Skin of body (tissue), 3 donors: ENCODE measurements at places on chromosomes 1 and 21. TPM values are rescaled to one million over a fixed set of nuclear protein-coding genes. Genes with fewer than 3 reads are reported as not detected.

TAS1R1 gene
- 0.59 TPM for total RNA-seq

TNN gene
- total RNA-seq: 2.9 TPM

MAN1C1 gene
- 7.9 TPM for total RNA-seq

AGMAT gene
- 0.99 TPM for total RNA-seq

PROK1 gene
- total RNA-seq: not detected

KIAA1614 gene
- total RNA-seq: 4.5 TPM

OLIG1 gene
- total RNA-seq: 0.20 TPM

GRCh38 chr1:64472040-64472376, 2.1 kb downstream of the CACHD1 start:
- DNase-seq: no peak

DNA sequence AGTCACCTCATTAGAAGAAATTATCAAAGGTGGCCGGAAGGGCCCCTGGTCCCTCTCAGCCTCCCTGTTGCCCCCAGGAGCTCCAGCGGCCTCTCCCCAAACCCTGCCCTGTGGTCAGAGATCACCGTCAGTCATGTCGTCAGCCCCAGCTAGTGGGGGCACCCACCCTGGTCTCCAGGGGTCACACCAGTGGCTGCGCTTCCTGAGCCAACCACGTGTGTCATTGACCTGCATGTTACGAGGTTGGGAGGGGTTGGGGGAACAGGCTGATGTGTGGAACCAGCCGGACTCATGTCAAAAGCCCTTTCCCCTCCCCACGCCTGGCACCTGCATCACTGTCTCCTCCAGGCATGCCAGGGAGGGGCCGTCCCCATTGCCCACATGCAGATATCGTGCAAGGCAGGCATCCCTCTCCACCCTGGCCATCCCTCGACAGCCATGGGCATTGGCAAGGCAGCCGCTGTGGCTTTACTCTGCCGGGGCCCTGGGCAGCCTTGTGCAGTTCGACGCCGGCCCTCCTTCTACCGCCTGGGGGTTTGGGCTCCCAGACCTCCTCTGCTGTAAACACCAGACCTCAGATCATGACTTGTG, 128.7 kb downstream of the CRYAA start:
- DNase-seq: no peak

DNA sequence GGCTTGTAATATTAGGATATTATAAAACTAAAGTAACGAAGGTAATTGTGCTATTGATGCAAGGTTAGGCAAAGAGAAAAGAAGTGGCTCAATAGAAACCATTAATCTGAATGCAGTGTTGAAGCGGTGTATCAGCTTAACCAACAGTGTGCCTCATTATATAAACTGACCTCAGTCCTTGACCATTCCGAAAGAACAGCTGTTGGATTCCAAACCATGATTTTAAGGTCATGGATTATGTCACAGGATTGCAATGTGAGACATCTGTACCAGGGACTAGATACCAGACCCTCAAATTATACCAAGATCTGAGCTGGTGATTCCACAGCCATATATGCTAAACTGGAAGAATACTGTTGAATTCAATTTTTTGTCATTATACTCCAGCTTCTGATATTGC, 134.2 kb upstream of the HP1BP3 start:
- peak; percentile 11 for DNase-seq

DNA sequence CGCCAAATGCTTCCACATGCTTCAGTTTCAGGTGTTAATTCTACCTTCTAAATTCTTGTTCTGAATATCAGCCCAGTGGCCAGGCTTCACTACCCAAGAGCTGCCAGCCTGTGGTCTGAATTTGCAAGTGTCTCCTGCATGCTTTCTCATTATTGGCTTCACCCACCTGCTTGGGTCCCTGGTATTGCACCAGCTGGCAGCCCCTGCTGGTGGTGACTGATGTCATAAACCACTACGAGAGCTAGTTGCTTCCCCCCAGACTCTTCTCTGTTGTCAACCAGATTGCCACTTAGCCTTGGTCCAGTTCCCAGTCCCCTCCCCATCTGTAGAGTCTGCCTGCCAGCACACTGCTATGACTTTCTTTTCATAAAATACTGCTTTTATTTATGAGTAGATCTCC, 197.7 kb upstream of the DUSP10 start:
- DNase-seq: no peak

DNA sequence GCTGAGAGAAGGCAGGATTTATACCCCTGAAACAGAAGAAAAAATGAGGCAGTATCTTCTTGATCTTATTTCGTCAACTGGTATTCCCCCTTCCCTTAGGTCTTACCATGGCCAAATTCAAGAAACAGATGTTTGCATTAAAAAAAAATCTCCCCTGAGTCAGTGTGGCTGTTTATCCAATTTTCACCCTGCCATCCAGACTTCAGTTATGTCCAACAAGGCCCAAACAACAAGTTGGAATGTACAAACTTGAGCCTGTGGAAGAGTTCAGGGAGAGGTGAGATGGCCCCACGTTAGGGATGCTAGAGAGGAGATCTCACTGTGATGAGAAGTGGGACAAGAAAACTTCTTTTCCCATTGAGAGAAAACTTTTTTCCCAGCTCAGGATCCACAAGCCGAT, 147.2 kb upstream of the PROX1 start:
- no peak for DNase-seq

GRCh38 chr1:2233468-2233867, 5.3 kb downstream of the SKI start:
- DNase-seq: no peak

- DNase-seq: no peak
Measured at GRCh38 chr1:241020851-241021697, 335.9 kb downstream of the RGS7 start.

DNA sequence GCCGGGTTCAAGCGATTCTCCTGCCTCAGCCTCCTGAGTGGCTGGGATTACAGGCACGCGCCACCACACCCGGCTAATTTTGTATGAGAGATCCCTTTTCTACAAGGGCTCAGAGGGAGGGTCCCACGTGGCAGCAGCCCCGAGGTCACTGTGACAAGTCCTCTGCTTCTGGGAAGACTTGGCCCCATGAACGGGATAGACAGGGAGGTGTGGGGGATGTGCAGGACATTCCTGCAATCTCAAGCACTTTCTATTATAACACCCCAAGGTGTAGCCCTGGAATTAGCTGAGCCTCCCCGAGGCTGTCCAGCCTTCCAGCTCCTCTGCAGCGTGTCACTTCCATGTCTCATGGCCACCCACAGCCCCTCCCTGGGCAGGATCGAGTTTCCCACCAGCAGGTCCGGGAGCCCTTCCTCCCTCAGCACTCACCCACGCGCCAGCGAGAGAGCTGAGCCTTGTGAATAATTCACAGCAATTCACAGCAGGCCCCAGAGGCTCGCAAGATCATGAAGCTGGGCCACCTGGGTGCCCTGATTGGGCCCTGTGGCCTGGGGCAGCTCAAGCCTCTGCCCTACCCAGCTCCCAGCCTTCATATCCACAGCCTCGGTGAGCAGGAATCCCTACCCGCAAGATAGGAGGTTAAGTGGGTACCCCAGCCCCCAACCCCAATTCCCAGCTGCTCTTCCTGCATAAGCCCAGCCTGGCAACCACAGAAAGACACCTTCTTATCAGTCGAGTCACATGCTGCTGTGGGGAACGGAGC, 22.8 kb upstream of the RNU1-4 start:
- DNase-seq: no peak

GRCh38 chr1:168083456-168084325, 53.0 kb downstream of the GPR161 start:
- DNase-seq: no peak

DNA sequence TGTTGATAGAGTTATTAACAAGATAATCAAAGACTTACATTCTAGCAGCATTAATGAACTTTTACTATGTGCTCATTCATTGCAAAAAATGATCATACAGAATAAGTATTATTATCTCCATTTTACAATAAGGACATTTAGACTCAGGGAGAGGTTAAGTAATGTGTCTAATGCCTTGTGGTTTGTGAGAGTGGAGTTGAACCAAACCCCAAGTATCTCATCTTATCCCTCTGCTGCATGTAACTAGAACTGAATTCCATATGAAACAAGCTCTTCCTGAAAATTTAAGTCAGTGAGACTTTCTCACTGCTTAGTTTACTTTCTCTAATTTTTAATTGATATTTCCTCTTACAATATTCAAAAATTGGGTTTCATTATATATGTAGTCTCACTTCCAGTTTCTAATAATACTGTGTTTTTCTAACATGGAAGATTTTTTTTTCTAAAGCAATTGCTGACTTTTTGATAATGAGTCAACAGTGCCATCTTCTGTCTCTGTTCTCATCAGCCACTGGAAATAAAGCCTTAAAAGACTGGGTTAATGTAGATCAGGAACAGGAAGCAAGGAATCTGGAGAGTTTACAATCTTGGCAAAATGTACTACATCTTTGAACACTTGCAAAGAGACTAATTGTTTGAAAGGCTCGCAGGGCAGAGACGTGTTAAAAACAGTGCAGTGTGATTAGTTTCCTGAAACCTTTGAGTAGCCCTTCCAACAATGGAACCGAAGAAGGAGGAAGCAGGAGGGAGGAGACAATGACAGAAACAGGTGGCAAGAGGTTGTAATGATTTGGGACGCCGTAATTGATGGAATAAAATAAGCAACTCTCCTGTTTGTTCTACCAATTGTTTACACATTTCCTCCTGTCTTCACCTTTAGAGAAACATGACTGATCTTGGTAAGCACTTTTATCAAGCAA, 567.6 kb downstream of the MRPL39 start:
- peak; percentile 50 for DNase-seq

DNA sequence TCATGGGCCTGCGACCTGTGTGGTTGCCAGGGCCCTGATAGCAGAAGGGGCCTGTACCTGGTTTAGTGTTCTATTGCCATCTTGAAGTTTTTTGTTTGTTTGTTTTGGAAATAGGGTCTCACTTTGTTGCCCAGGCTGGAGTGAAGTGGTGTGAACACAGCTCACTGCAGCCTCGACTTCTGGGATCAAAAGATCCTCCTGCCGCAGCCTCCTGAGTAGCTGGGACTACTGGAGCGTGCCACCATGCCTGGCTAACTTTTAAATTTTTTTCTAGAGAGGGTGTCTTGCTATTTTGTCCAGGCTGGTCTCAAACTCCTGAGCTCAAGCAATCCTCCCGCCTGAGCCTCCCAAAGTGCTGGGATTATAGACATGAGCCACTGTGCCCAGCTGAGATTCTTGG, 72.9 kb downstream of the UBE2T start:
- DNase-seq: no peak

DNA sequence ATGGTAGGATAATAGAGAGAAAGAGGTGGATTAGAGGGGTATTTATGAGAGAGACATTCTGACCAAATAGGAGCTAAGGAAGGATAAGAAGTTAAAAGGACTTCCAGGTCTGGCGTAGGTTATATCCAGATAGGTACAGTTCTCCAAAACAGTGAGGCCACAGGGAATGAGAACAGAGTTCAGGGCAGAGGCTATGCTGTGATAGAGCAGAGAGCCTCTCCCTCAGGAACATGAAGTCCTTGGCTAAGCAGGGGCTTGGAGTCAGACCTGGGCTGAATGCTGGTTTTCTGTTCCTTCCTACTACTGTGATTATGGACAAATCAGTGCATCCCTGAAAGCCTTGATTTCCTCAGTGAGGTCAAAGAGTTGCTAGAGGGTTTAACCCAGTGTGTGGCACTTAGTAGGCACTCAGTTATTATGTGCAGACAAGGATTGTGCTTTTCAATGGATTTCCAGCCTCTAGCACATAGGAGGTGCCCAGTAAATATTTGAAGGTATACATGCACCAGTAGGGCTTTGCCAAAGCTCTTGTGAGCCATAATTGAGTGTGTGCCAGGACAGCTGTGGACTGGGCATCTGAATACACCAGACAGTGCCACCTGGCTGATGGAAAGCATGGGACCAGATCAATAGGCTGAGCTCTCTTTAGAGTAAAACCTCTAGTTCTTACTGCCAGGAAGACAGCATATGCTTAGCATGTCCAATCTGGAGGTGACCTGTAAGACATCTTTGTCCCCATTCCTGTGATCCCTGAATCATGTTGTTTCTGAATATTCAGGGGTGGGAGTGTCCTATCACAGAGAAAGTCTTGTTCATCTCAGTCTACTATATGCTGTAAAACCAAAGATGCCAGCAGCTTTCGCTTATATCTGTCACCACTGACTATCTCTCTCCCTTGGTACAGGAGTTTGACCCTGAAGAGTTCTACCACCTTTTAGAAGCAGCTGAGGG, 111.1 kb downstream of the PIK3R3 start:
- DNase-seq: no peak

- DNase-seq: peak; percentile 3
Measured at GRCh38 chr1:202658769-202659168, 51.5 kb downstream of the SYT2 start.

- DNase-seq: no peak
Measured at GRCh38 chr1:20071416-20071815, 1.4 kb downstream of the PLA2G5 start.

GRCh38 chr21:37153196-37153934, 80.3 kb downstream of the TTC3 start:
- DNase-seq: peak; percentile 57

DNA sequence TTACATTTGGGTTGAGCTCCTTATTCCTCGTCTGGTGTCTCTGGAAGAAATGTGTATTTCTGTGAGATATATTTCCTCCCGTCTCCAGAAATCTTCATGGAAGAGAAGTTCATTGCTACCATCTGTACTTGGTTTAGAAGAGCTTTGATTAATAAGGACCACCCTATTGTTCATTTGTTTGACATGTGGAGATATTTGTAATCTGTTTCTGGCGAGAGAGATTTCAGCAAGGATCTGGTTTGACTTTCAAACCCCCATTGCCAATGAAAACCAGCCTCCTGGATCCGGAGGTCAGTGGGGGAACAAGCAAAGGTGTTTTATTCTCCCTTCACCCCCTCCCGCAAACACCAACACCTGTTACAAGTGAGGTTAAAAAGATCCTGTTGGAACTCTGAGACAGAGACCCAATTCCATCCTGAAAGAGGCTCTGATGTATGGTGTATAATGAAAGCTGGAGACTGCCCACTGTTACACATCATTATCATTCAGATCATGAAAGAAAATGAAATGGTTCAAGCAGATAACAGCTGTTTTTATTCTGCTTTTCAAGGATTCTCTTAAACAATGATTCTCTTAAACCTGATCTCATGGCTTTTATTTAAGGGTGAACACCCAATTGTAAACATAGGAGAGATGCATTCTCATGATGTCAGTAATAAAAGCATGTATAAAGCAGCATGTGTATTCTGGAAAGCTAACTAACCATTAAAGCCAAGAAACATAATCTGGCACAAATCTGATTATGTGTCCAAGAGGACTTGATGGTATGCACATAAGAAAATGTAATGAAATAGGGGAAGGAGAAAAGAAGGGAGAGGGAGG, 393.5 kb upstream of the ADGRL2 start:
- peak; percentile 90 for DNase-seq

- DNase-seq: no peak
Measured at GRCh38 chr21:41653243-41653953, 113.5 kb downstream of the RIPK4 start.

DNA sequence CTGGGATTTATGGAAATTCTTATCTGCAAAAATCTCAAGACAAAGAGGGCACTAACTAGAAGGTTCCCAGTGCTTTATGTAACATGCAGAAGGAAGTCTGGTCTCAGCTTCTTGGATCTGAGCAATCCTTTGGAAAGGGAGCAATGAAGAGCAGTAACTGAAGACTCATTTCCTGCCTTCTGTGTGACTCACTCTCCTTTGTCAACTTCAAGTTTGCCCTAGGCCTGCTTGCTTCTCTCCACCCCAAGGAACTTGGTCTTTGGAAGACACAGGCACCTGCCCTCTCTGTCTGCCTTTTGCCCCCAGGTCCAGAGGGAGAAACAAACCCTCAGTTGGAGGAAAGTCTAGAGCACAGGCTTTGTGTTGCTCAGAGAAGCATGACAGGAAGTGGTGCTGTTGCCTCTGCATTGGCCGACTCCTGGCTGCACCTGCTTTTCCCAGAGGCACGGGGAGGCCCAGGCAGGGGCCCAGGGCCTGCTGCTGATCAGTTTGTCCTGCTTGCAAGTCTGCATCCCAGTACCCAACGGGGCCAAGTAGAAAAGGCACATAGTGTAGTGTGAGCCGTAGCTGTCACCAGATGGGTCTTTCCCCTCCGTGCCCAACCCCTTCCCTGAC, 137.2 kb downstream of the DHRS3 start:
- peak; percentile 33 for DNase-seq
